ENCODE measurements at places on chromosomes 5 and 9.

DNA sequence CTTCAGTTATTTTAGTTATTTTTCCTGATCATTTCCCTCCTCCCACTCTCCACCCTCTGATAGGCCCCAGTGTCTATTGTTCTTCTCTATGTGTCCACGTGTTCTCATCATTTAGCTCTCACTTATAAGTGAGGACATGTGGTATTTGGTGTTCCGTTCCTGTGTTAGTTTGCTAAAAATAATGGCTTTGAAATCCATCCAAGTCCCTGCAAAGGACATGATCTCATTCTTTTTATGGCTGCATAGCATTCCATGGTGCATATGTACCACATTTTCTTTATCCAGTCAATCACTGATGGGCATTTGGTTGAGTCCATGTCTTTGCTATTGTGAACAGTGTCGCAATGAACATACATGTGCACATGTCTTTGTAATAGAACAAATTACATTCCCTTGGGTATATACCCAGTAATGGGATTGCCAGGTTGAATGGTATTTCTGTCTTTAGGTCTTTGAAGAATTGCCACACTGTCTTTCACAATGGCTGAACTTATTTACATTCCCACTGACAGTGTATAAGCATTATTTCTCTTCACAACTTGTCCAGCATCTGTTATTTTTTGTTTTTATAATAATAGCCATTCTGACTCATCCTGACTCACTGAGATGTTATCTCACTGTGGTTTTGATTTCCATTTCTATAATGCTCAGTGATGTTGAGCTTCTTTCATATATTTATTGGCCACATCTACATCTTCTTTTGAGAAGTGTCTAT, 17.2 kb upstream of the DIRAS2 start:
- no peak for DNase-seq

DNA sequence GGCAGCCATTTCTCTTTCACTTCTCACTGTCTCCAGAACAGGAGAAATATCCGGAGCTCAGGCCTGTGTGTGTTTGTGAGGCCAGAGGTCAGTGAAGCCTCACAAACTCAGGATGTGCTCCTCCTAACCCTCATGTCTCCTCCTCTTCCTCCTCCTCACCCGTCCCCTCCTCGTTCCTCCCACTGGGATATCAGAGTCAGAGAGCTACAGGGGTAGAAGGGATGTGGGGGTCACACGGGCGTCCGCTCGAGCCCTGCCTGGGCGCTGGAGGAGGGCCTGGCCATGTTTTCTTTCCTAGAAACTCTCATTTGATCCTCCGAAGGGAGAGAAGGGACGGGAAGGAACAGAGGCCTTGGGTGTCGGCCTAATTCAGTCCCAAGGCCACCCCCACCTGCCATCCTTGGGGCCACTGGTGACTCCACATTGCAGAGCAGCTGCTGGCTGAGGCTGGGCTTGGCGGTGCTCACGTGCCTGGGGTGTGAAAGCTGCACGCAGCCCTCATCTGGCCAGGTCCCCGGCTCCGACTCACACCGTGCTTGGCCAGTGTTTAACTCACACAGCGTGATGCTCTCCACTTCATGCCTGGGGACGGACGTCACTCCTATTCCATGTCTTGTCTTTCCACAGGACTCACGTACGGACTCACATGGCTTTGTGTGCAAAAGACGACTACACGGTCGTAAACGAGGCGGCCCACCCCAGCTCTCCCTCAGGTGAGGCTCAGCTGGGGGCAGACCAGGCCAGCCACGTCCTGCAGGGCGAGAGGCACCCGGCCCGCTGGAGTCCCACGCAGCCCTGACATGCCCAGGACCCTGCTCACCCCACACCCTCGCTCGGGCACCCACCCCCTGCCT, 22.6 kb upstream of the SLC6A19 start:
- no peak for DNase-seq

DNA sequence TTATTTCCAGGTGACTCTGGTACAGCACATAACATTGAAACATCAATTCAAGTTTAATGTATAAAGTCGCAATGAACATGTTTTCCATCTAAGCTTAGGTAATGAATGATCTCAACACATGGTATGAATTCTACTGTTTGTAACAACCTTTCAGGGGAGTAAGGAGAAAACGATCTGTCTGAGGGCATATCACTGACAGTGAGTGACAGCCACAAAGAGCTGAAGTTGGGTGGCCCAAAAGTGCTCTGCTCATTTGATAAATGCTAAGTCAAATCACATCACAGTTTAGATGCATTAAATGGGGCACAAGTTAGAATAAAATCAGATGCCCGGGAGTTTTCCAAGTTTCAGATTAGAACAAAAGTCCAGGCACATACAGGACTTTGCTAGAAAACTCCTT, 1.2 kb downstream of the FANCC start:
- DNase-seq, result no peak

- DNase-seq, result no peak
Measured at GRCh38 chr9:108766626-108767161, 89.1 kb downstream of the ACTL7B start.

DNA sequence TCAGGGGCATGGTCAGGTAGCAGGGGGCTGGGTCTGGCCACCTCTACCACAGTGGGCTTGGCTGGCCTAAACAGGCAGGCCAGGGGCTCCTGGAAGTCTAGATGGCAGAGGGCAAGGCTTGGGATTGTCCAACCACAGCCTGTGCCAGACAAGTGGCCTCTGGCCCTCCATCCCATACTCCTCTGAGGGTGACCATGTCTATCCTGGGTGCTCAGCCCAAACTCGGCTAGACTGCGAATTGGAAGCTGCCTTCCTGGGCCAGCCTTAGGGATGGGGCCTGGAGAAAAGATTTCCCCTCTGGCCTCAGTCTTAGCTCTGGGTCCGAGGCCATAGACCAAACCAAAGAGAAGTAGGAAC, 110.5 kb downstream of the PHF2 start:
- peak; percentile 28 for DNase-seq

DNA sequence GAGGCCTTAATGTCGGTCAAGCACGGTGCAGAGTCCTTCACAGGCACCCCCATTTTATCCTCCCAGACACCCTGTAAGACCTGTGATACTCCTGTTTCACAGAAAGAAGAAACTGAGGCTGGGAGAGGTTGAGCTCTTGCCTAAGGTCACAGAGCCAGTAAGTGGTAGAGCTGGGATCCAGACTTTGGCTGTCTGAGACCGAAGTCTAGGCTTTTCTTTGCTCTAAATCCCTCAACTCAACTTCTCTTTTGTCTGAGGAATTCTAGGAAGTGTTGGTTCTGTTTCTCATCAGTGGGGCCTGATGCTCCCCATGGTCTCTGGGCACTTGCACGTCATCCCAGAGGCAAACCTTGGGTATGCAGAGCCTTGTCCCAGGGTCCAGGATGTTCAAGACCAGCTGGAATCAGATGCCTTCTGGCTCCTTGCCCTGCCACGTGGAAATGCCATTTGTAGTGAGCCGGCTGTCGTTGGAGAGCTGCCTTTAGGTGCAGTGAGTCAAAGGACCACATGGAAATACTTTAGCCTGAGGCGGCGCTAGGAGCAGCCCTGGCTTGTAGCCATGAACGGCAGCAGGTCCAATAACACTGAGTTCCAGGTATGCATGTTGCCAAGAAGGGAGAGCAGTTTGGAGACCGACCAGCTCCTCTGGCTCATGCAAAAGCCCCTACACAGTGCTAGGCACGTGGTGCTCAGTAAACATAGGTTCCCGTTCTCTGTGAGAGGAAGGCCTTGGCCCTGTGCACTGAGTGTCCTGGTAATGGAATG, 9.2 kb downstream of the DCANP1 start:
- no peak for DNase-seq

Measured in right atrium auricular region (tissue), 2 donors.